AG08395 (cell line): ENCODE measurements at places on chromosomes 6 and 20.

DNA sequence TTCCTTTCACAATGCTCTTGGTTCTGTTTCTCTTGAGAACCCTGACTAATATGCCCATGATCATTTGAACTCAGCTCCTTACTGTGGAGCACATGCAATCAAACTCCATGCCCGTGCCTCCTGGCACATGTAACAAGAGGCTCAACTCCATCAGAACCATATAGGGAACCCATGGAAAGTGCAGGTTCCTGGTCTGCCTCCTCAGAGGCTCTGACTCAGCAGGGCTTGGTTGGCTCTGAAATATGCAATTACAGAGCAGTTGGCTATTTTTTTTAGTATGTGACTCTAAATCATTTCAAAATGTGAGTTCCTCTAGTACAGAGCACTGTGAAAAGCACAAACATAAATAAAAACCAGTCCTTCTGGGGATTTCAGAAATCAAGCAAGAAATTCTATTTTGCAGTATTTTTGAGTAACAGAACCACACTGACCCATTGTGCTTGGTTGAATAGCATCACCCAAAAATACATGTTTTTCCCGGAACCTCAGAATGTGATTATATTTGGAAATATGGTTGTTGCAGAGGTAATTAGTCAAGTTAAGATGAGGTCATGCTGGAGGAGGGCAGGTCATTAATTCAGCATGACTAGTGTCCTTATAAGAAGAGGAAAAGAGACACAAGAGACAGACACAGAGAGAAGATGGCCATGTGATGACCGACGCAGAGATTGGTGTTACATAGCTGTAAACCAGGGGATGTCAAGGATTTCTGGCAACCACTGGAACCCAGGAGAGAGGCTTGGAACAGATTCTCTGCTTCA, 13.2 kb upstream of the MAP3K4 start:
- DNase-seq: peak; percentile 76

GRCh38 chr6:3568396-3569082, 111.7 kb upstream of the SLC22A23 start:
- DNase-seq: no peak

DNA sequence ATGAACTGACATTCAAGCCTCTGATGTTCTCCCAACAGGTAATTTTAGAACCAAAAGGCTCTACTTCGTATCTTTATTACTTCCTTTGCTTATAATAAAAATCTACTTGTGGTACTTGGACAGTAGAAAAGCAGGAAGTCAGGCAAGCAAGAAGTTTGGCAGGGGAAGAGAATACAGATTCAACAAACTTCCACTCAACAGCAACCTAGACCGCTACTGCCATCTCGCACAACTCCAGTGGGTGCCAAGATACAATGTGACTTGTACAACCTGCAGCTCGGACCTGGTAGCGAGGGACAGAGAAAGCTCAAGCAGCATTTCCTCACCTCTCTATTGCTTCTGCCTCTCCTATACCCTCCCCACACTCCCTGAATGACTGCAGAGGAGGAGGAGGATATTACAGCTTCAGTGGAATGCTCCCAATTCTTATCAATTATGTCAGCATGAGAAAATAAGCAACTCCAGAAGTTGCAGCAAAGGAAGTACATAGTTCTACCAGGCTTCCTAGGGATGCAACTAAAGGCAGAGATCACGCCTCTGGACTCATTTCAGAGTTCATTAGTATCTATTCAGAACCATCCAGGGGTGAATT, 76.5 kb downstream of the MBOAT1 start:
- DNase-seq: no peak

GRCh38 chr20:10201321-10201870, 17.2 kb upstream of the SNAP25 start:
- no peak for DNase-seq

DNA sequence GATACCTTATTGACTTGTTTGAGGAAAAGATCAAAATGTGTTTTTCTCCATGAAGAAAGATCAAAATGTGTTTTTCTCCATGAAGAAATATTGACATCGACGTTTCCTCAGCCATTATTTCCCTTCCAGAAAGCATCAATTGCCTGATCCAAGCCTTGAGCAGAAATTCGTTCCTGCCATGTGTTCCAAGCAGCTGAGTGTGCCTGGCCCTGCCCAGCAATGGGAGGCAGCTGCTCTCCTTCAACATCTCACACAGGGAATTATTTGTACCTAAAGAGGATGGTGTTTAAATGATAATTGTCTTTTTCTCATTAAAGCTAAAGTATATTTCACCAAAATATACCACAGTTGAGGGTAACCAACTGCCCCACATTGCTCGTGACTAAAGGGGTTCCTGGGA, 7.8 kb upstream of the DUSP22 start:
- no peak for DNase-seq

GRCh38 chr6:18488004-18488403, 100.9 kb downstream of the RNF144B start:
- DNase-seq: no peak

DNA sequence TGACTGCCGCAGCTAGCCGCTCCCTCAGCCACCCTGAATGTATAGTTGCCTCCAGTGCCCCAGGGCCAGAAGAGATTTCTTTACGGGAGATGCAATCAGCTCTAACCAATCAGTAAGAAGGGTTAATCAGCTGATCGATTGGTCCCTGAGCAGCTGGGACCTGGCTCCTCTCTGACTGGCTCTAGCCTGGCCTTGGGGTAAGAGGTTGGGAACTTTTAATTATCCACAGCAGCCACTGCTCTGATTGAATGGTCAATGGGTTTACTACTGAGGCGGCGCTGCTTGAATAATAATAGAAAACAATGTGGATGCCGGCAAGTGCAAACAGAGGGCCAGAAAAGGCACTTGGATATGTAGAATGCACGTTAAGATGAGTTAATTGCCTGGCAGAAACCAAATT, 99.8 kb downstream of the TFAP2A start:
- no peak for DNase-seq

- DNase-seq: no peak
Measured at GRCh38 chr6:90492798-90493197, 94.1 kb downstream of the MAP3K7 start.

GRCh38 chr6:77678048-77678447, 25.2 kb downstream of the MEI4 start:
- no peak for DNase-seq

GRCh38 chr6:150584596-150584995, 15.1 kb upstream of the PLEKHG1 start:
- DNase-seq: no peak

DNA sequence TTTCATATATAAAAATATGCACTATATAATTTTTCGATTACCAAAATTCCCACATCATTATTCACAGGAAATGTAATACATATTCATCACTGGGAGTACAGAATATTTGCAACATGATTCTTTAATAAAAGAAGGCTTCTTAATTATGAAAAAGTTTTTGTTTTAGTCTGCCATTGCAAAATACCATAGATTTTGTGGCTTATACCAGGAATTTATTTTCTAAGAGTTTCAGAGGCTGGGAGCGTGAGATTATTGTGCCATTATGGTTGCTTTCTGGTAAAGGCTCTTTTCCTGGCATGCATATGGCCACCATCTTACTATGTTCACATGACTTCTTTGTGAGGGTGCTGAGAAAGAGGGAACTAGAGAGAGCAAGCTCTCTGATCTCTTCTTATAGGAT, 306.9 kb upstream of the ADGRB3 start:
- no peak for DNase-seq

DNA sequence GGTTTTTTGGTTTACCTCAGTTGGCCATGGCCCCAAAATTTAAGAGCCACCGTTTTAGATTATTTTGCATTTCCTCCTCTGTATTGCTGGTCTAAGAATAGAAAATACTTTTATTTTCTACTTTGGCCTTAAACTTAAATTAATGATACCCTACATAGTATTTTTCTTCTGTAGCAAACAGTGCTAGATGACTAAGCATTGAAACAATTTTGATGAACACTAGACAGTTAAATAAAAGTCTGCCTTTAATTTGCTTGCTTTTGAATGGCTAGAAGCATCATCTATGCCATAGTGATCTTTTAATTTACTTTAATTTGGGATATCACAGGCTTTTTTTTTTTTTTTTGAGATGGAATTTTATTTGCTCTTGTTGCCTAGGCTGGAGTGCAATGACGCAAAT, 106.4 kb downstream of the CD109 start:
- DNase-seq: peak; percentile 11

GRCh38 chr6:166395778-166396177, 13.0 kb upstream of the MPC1 start:
- DNase-seq: no peak

DNA sequence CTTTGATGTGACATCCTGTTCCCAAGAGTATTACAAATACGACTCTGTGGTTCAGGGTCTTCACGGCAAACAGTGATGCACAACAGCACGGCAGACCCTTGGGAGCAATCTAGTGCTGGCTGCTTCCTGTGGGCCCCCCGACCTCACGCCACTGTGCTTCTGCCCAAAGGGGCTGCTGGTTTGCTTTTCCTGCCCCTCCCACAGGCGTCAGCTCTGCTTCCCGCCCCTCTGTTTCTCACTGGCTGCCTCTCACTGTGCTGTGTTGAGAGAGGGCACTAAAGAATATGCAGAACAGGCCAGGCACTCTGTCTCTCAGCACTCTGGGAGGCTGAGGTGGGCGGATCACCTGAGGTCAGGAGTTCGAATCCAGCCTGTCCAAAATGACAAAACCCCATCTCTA, 554.5 kb upstream of the AGPAT4 start:
- no peak for DNase-seq

DNA sequence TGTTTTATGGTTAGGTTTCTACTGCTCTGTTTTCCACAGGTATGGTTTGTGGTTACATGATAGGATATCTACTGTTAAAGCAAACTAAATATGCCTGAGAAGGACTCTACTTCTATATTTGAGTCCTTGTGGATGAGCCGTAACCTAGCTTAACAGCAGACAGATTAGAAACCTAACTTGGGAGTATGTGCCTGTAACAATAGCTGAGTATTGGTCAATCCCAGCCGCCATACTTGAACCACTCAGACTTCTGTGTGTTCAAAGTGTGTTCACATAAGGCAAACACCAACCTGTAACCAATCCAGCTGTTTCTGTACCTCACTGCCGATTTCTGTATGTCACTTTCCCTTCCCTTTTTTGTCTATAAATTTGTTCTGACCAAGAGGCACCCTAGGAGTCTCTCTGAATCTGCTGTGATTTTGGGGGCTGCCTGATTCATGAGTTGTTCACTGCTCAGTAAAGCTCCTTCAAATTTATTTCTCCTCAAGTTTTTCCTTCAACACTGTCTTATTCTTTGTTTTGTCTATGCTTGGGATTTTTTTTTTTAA, 37.1 kb downstream of the PHF3 start:
- DNase-seq: no peak

DNA sequence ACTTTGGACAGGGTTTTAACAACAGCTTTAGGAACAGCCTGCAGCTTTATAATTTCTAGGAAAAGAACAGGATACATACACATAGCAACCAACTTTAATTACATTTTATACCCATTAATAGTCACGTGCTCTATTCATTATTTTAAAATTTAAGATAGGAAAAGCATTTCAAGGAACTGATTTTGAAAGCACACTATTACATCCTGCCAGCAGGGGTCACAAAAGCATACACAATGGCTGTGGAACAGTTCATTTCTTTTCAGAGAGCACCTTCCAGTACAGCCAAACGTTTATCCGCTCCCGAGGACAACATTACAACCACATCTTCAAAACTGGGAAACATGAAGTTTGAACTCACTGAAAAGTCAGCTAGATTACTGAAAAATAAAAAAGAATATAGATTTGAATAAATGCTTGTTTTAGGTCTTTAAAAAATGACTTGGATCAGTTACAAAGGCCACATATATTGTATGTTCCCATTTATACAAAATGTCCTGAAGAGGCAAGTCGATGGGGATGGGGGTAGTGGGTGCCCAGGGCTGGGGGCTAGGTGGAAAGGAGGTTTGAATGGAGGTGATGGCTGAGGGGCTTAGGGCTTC, 104.6 kb upstream of the EXOC2 start:
- peak; percentile 43 for DNase-seq

- DNase-seq: no peak
Measured at GRCh38 chr20:1345030-1345755, 16.3 kb upstream of the SDCBP2 start.

DNA sequence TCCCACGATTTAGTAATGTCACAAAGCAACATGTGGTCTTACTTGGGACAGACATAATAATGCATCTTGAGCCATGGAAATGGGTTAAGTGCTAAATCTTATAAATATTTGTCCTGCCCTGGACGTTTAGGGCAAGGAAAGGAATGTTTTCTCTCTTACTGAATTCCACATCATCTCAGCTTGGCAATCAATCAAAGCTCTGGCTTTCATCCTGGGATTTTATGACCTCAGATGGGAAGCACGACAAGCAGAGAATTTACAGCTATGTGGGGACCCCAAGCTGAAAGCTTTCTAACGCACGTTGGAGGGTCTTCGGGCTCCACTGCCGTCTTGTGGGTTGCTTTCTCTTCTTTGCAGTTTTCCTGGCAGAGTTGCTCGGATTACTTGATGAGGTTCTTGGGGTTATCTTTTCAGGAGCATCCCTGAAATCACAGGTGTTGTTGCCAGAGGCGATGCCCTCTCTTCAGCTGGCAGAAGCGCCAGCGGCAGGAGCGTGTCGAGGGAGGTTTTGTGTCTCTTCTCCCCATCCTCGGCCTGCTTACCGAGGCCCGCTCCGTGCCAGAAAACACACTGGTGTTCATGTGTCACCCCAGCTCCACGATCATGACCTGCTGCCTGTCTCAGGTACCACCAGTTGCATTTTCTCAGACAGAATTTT, 73.4 kb upstream of the FRMD1 start:
- no peak for DNase-seq

- no peak for DNase-seq
Measured at GRCh38 chr6:152223636-152224035, 413.5 kb downstream of the SYNE1 start.

DNA sequence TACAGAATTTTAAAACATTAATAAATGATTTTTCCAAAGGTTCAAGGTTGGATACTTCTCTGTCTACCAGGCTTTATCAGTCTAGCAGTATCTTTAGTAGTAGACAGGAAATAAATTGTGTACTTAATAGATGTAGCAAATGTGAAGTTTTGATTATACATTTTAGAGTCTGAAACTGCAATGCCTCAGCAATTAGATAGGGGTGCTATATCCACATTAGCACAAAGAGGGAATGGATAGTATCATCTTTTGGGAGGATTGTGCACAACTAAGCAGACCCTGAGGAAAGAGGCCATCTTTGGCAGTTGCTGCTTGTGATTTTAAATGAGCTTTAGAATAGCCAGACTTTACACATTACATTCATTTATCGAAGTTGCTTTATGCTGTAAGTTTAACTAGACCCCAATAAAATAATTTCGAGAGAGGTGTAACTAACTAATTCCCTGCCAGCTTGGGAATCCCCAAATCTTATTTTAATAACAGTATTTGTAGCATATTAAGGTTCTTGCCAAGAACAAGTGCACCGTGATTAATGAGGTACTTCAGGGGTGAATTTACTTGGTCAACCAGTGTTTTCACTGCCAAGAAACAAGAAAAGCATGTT, 2.8 kb downstream of the KCNQ5 start:
- peak; percentile 27 for DNase-seq

GRCh38 chr20:25690427-25690826, 6.2 kb downstream of the ZNF337 start:
- DNase-seq: no peak

GRCh38 chr6:8149350-8149749, 47.0 kb upstream of the EEF1E1 start:
- DNase-seq: no peak

- no peak for DNase-seq
Measured at GRCh38 chr6:128276311-128276710, 244.1 kb downstream of the PTPRK start.
